ENCODE measurements at places on chromosomes 6 and 20.

DNA sequence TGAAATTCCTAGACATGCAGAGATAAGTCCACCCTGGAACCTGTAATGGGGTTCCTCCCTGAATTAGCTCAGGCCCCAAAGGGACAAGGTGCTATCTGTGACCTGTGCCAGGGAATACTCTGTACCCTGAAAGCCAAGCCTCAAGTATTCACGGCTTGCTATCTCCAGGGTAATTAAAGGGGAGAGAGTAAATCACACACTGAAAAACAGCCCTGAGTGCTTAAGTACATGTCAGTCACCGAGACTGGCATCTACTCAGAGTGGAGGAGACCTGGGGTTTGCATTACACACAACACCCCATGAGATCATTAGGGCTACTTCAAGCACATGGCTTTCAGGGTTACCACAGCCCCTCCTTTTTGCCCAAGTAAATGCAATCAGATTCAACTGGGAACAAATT lies 188.1 kb downstream of the CD83 start:
- no peak for DNase-seq

- no peak for DNase-seq
Observed at GRCh38 chr6:106063448-106063850, 22.7 kb upstream of the PRDM1 start.

GRCh38 chr20:50417023-50417329 lies 93.2 kb upstream of the PTPN1 start:
- no peak for DNase-seq

DNA sequence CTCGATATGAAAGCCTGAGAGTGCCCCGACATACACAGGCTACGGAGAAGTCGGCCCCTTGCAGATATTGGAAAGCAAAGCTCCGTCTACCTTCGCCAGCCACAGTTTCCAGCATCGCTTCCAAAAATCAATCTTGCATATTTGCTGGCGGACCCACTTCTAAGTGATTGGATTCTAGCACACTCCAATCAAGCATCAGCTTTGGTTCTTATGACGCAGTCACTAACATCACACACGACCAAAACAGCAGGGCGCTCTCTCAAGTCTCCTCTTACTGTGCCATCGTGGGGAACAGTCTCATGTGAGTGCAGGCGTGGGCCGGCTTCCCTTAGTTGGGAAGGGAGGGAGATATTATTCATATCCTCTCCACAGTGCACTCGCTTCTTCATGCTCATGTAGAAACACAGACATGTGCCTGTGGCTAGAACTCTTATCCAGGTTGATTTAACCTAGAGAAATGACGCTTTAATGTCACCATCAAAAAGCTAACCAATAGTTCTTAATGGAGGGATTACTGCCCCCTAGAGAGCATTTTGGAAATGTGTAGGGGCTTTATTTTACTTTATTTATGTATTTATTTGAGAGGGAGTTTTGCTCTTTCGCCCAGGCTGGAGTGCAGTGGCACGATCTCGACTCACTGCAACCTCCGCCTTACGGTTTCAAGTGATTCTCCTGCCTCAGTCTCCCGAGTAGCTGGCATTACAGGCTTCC lies 229.8 kb downstream of the SOD2 start:
- DNase-seq, result no peak

- no peak for DNase-seq
Observed at GRCh38 chr20:49775229-49775693, 37.4 kb upstream of the SLC9A8 start.

GRCh38 chr20:20793591-20793990 lies 81.1 kb upstream of the RALGAPA2 start:
- DNase-seq, result no peak

DNA sequence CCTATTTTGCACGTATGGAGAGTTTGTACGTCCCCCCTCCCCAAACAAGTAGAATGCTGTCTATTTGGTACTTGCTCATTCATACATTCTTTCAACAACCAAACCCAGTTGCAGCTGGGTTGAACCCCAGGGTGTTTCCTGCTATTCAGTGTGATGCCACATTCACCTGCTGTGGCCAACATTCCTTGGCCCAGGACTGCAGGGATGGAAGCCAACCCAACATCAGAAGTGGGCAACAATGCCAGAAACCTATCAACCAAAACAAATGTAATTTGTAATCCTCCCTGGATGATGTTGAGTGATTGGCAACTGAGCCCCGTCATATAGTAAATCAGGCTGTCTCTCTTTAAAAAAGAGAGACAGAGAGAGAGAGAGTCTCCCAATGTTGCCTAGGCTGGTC lies 8.9 kb downstream of the NT5E start:
- peak; percentile 61 for DNase-seq

GRCh38 chr6:163754866-163755265 lies 340.3 kb downstream of the QKI start:
- DNase-seq, result no peak

DNA sequence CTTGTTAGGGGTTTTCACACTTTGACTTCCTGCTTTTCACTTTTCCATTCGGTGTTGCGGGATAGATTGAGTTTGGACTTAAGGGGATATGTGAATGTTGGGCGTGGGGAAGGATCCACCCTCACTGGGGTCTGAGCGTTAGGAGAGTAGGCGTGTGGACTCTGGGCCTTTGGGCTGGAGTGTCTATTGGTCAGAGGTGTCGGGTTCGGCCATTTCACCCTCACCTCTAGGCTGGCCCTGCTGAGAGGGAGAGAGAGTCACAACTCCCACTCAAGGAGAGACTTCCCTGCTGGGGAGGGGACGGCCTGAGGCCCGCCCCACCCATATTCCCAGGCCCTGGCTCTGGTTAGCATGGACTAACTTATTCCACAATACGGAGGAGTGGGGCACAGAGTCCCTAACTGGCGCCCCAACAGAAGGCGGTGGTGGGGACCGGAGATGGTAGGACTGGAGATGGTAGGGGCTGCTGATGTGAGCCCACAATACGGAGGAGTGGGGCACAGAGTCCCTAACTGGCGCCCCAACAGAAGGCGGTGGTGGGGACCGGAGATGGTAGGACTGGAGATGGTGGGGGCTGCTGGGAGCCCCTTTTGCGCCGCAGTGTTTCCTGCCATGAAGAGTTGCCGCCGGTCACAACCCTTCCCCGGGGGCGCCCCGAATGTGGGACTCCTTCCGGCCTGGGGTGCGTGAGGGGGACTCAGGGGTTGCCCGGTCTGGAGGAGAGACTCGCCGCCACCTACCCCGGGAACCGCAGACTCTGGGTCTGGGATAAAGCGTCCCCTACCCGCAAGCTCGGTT lies 1.4 kb upstream of the PTPRA start:
- peak; percentile 61 for DNase-seq

DNA sequence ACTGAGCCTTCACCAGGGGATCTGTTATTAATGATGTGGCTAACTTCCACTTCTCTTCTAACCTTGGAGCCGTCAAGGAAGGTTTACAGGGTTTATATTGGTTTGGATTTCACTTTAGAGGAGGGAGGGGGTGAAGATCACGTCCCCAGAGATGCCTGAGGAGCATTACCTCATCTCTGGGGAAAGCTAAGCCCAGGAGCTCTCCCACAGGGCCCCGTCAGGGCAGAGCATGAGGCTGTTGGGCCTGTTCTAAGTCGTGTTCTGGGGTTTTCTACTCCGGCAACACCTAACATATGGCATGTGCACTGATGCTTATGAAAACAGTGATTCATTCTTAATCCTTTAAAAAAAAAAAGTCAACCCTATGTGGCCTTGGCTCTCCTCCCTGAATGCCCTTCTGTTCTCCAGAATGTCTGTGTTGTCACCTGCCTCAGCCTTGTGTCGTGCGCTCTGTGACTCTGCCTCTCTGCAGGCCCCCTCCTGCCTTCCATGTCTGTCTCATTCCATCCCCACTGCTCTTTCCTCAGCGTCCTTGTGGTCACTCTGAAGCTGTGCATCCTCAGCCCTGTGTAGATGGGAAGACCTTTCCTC lies 97.4 kb upstream of the JARID2 start:
- DNase-seq, result no peak

- DNase-seq, result no peak
Observed at GRCh38 chr6:149686230-149686629, 31.7 kb downstream of the LATS1 start.

DNA sequence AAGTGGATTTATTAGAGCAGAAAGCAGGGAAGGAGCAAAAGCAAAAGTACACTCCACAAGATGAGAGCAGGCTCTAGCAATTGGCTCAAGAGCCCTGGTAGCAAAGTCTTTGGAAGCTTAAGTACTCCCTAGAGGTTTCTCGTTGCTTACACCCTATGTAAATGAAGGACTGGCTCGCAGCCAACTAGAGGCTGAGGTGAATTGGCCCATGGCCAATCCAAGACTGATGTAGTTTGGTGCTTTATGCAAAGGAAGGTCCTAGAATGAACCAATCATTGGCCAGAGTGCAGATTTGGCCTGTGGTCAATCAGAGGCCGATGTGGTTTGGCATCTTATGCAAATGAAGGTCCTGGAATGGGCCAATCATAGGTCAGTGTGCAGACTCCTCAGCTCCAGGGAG lies 191.3 kb upstream of the ARID1B start:
- DNase-seq, result no peak

DNA sequence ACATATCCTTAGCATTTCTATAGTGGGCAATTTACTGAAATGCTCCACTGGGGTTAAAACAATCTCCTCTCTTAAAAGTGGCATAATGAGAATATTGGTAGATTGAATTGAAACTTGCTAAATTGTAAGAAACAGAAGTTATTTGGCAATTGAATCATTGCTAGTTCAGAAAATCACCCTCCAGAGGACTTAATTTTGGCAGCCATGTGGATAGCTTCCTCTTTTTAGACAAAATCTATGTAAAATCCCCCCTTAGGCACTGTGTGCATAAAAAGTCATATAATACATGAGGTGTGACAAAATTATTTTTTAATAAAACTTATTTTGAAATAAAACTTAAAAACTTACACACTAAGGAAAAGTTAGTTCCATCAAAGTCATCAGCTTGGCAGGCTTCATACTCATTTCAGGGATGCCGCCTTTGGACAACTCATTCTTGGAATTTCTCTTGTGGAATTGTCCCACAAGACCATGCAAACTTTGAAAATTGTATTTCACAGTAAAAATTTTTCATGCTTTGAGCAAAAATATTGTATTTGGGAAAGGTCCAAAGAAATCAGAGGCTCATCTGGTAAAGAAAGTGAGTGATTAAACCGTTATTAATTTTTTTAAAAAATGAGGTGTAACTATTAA lies 473.0 kb downstream of the BCKDHB start:
- no peak for DNase-seq

DNA sequence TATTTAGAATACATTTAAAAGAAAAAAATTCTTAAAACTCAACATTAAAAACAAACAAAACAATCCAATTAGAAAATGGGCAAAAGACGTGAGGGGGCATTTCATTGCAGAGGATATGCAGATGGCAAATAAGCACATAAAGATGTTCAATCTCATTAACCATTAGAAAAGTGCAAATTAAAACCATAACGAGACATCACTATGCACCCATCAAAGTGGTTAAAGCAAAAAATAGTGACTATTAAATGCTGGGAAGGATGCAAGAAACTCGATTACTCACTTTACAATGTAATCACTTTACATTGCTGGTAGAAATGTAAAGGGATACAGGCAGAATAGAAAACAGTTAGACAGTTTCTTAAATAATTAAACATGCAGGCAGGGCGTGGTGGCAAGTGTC lies 59.0 kb downstream of the BCAS1 start:
- DNase-seq, result no peak

GRCh38 chr6:113364766-113365165 lies 492.4 kb upstream of the MARCKS start:
- DNase-seq, result no peak

DNA sequence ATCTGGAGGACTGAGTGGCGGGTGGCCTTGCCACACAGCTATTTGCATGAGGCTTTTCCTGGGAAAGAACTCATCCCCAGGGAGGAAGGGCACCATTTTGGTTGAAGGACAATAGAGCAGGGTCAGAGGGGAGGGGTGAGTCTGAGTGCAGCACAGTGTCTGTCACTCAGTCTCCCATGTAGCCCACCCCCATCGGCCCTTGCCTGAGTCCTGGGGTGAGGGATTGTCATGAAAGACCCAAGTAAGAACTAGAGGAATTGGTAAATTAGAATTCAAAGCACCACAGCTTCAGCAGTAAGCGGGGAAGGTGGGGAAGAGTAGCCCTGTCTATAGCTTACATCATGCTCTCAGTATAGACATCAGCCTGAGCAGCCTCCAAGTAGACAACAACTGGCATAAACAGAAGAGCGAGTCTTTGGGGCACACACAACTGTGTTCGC lies 90.4 kb upstream of the TMEM30A start:
- DNase-seq, result no peak

GRCh38 chr20:4130404-4131189 lies 115.2 kb upstream of the RNF24 start:
- DNase-seq, result no peak
